ENCODE measurements at places on chromosomes 16 and 17.

- DNase-seq = no peak
These were observed 22.3 kb downstream of the FOXN1 start for GRCh38 chr17:28528327-28529012.

DNA sequence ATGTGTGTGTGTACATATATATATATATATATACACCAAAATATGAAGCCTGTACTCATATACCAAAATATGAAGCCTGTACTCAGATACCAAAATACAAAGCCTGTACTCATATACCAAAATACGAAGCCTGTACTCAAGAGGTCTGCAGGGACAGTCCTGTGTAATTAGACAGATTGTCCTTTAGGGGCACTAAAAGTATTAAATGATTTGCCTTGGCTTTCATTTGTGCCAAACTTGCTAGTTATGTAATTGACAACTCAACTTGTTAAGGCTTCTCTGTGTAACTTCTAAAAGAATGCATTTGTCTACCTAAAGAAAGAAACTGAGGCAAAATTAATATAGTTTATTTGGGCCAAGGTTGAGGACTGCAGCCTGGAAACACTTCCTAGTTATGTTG lies 30.8 kb upstream of the DHX40 start:
- DNase-seq = peak; percentile 13

DNA sequence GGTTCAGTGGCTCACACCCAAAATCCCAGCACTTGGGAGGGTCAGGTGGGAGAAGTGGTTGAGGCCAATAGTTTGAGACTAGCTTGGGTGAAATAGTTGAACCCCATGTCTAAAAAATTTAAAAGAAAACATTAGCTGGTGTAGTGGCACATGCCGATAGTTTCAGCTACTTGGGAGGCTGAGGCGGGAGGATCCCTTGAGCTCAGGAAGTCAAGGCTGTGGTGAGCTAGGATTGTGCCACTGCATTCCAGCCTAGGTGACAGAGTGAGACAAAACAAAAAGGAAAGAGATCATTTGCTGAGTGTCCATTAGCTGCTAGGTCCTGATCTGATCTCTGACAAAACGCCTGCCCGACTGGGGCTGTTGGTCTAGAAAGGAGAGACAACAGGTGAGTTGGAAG lies 14.1 kb upstream of the DBNDD1 start:
- DNase-seq = no peak

- DNase-seq = no peak
These were observed 16.4 kb downstream of the RAD51D start for GRCh38 chr17:35103271-35103670.

GRCh38 chr16:11014136-11014535 lies 69.8 kb downstream of the CLEC16A start:
- peak; percentile 93 for DNase-seq

DNA sequence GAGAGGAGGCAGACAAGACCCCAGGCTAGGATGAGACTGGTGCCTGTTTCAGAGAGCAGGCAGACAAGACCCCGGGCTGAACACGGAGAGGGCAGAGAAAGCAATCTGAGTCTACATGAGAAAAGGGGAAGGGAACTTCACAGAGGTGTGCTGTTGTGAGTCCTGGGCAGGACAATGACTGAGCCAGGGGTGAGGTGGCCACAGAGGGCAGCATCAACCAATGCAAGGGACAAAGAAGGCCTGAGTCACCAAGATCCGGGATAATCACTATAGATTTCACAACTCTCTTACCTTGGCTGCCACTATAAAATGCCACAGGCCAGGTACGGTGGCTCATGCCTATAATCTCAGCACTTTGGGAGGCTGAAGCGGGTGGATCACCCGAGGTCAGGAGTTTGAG lies 89.0 kb downstream of the SLC39A11 start:
- no peak for DNase-seq

GRCh38 chr16:15517743-15518377 lies 83.5 kb downstream of the BMERB1 start:
- DNase-seq = no peak

DNA sequence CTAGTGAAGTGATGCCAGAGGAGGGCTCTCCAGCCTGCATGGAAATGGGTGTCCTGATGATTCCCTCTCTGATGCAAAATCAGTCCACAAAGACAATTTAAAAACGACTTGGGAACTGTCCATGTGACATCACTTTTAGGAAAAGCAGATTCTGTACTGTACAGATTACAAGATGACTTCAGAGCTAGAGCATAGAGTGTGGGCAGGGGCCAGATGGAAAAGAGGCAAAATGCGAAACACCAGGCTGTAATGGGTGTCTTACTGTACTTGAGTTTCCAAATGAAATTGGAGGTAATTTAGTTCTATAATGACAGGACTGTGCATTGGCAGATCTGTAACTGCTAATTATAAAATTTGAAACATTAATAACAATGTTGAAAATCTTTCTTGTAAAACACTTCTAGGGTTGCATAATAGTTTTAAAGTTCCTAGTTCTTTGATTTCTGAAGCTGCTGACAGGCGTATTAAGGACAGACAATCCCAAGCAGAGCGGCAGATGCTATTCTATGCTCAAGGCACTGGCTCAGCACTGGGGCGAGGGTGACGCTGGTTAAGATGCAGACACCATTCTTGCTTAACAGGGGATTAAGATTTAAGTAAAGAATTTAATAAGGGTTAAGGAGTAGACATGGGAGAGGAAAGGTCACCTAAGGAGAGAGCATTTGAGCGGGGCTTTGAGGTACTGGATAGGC lies 29.6 kb downstream of the OGFOD1 start:
- no peak for DNase-seq

GRCh38 chr17:3512505-3513171 lies 36.8 kb downstream of the ASPA start:
- DNase-seq = peak; percentile 83

- DNase-seq = no peak
These were observed 2.8 kb downstream of the CEP20 start for GRCh38 chr16:15885560-15886001.

- DNase-seq = peak; percentile 38
These were observed 48.1 kb downstream of the KSR1 start for GRCh38 chr17:27504188-27504995.

- no peak for DNase-seq
These were observed 55.6 kb downstream of the MMD start for GRCh38 chr17:55366020-55366481.

- no peak for DNase-seq
These were observed 191.0 kb downstream of the CPPED1 start for GRCh38 chr16:12612598-12613101.

- peak; percentile 53 for DNase-seq
These were observed 19.7 kb upstream of the LRRC37A3 start for GRCh38 chr17:64938925-64939474.

DNA sequence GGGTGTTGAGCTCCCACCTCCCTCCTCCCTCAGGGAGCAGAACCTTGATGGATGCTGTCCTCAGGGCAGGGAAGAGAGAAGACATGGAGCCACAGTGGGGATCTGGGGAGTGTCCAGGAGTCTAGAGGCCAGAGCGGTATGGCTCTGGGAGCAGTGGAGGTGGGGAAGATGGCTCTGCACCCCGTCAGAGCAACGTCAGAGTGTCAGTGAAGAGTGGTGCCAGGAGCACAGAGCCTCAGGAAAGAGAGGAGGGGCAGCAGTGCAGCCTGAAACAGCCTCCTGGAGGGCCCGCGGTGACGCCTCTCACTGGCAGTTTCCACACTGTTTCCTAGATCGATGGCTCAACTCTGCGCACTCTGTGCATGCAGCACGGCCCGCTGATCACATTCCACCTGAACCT lies 23.2 kb upstream of the SLC5A11 start:
- no peak for DNase-seq

- peak; percentile 41 for DNase-seq
These were observed 16.2 kb upstream of the HAS3 start for GRCh38 chr16:69089091-69089910.

DNA sequence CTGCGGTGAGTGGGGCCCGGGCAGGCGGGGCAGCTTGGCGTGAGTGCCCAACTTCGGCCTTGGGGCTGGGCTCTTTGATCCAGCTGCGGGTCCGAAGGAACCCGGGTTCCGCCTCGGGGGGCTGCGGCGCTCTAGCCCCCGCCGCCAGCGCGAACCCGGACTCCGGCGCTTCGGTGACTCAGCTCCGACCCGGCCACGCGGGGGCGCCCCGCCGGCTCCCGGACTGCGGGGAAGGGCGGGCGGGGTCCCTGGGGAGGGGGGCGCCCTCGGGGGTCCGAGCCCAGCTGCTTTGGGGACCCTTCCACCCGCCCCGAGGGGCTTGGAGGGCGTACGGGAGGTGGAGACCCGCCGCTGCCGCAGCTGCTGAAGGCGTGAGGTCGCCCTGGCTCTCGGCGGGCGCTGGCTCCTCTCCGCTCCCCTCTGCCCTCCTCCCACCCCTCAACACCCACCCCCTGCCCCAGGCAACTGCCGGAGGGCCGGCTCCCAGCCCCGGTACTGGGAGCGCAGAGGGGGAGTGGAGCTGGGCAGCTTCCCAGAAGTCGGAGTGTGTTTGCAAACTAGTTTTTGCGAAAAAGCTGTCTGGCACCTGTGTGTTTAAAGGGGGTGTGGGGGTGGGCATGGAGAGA lies 516 bp downstream of the CPNE2 start:
- DNase-seq = peak; percentile 13

DNA sequence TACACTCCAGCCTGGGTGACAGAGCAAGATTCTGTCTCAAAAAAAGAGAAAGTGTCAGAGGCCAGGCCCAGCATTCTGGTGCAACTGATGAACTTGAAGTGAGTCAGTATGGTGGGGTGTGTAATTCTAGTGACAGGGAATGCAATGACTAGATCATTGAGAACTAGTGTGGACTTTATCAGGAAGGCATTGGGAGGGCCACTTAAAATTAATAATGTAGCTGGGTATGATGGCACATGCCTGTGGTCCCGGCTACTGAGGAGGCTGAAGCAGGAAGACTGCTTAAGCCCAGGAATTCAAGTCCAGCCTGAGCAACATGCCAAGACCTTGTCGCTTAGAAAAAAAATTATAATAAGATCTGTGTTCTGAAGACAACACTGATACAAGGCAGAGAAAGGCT lies 90.8 kb downstream of the STX8 start:
- DNase-seq = peak; percentile 64

DNA sequence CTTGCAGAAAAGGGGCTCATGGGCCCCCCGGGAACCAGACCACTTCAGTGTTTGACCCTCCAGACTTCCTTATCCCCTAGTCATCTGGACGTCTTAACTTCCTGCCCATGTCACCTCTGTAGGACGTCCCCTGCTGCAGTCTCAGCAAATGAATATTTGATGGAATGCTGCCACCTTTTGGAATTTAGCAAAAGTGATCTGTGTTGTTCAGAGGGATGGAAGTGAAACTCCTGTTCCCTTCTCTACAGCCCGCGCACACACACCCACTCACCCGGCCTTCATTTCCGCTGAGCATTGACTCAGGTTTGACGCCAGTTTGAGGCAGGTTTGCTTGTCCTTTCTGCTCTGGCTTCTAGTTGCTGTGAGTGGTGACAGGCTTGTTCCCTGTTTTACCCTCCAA lies 507.2 kb upstream of the EEF2KMT start:
- DNase-seq = no peak

GRCh38 chr16:1979271-1980029 lies 1.8 kb downstream of the NOXO1 start:
- no peak for DNase-seq

GRCh38 chr16:84478172-84478947 lies 26.1 kb downstream of the MEAK7 start:
- DNase-seq = peak; percentile 50

DNA sequence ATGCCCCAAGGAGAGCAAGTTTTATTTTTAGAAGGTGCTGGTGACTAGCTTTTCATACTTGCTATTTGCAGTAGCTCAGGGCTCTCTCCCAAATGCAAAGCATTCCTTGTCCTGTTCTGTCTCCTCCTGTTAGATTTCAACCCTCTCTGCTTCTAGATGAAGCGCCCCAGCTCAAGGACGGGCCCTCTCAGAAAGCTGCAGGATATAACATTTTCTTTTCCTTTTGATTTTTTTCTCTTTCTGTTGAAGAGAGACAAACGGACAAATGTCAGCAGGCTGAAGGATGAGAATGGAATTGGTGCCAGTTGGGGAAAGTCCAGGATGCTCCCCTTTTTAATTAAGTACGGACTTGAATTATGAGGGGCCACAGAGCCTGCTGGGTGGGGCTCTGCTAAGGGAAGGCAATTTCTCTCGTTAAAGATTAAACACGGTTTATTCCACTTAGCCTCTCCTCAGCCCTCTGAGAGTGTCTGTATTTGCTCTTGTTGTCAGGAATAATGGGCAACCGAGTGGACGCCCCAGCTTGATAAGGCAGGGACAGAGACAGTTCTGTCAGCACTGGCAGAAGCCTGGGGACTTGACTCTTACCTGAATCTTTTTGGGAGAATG lies 6.2 kb upstream of the ETV4 start:
- no peak for DNase-seq

DNA sequence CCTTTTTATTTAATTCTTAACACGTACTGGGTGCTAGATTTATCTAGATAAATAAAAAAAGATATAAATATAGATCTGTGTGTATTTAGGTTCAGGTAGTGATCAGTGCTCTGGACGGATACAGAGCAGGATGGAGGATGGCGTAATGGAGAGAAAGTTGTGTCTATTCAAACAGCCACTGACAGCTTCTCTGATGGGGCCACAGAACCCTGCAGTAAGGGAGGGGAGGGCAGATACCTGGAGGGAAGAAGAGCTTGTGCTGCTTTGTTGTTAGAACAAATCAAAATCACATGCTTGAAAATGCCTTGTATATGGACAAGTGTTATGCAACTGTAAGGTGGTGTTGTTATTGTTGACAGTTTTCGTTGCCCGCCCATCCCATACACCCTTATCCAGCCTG lies 170.2 kb downstream of the UTP18 start:
- no peak for DNase-seq

DNA sequence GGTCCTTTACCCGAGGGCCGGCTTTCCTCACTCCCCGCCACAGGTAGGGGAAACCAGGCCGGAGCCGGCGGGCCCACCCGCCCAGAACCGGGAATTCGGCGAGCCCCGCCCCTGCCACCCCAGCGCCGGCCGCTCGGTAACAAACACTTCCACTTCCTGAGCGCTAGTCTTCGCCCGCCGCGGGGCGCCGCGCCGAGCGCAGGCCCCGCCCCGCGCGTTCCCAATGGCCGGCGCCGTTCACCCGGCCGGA lies 224 bp upstream of the NHERF1 start:
- no peak for DNase-seq

DNA sequence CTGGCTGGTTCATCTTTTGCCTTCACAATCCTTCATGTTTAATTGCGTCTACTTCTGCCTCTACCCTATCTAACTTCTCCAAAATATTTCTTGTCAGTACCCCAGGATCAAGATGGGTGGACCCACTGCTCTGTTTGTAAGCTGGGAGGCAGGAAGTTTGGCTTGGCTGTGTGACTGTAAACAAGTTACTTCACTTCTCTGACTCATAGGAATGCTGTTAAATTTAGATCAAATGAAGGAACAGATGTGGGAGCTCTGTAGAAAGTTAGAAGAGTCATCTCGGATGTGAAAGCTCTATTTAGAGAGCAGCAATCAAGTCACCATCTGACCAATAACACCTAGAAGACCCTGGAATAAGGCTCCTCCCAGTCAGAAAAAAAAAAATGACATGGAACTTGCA lies 55.2 kb upstream of the MRTFB start:
- peak; percentile 89 for DNase-seq

GRCh38 chr16:57426356-57426755 lies 20.8 kb downstream of the CIAPIN1 start:
- no peak for DNase-seq

GRCh38 chr16:79651363-79651762 lies 50.8 kb upstream of the MAF start:
- peak; percentile 73 for DNase-seq
